ENCODE measurements at places on chromosomes 6 and 20.

- no peak for DNase-seq
These were observed 18.5 kb downstream of the ATP9A start for GRCh38 chr20:51749674-51750036.

DNA sequence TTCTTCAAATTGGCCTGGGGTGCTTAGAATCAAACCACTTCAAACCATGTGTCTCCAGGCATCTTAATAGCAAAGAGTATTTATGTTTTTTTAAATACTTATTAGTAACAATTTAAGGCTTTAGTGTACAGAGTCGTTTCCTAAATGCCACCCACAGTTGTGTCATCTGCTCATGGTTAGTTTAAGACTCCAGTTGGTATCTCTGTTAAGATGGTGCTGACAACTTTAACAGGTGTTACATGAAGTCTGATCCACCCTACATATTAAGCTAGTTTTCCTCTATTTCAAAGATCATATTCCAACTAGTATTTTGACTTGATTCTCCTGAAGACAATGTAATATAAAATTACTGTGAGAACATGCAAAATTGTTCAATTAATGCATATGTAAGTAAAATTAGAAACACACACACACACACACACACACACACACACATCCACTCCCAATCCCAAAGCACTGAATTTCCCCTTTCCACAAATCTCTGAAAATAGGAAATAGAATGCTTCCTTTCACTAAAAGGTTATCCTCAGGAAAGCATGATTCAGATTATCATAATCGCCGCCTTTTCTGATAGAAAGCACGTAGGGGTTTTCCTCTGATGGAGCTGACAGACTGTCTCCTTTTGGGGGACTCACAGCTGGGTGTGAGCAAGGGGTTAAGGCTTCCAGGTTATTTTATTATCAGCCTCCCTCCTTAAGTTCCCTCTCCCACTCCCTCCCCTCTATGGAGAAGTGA lies 10.5 kb downstream of the CNKSR3 start:
- DNase-seq = no peak

DNA sequence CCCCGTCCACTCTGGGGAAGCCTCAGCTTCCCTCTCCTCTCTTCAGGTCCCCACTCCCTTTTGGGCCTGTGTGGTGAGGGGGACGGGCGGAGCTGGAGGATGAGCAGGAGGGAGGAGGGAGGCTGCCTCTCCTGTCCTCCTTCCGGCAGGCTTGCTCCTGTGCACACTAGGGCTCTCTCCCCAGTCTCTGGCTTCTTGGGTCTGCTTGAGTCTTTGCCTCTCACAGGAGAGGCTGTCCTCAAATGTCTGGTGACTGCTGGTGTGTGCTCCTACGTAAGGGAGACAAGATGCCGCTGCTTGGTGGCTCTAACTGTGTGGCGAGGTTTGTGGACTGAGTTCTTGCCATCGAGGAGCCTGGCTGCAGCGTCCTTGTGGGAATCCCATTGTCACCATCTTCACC lies 8.8 kb upstream of the SMOC2 start:
- DNase-seq = no peak

DNA sequence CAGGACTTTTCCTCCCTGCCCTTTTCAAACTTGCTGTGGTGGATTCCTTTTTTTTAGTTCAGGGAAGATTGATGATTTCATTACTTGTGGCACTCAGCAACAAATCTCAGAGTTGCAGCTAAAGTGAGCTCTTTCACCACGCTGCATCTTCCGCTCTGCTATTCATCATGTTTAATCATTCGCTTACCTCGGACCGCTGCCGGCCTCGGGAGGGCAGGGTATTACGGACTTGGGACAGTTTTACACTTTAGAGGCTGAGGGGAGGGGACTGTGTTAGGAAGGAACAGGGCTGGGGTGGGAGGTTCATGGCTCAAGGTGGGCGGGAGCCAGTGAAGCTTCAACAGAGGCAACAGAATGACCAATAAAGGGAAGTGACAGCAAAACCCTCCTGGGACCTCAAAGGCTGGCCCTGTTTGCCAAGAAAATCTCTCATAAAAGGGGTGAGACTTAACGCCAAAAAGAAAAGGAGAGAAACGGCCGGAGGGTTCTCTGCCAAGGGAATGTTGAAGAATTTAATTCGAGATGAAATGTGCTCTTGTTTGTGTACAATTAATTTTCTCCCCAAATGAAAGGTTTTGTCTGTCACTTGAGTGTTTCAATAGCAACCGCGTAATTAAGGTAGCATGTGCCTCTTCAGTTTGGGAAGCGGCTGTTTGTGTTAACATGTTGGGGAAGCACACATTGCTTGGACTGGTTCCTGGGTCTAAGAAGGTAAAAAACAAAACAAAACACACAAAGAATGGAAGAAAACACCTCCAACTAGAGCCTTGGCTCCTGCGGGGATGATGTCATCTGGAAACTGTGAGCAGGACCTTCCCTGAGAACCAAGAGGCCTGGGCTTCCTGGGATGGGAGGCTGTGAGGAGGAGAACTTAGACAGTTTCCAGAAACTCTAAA lies 72.5 kb upstream of the SULF2 start:
- no peak for DNase-seq

- no peak for DNase-seq
These were observed 56.5 kb downstream of the OR2J2 start for GRCh38 chr6:29227235-29227634.

GRCh38 chr6:166515072-166515810 lies 71.2 kb downstream of the RAMACL start:
- DNase-seq = peak; percentile 59

GRCh38 chr6:135692426-135692825 lies 159.1 kb upstream of the PDE7B start:
- DNase-seq = no peak

DNA sequence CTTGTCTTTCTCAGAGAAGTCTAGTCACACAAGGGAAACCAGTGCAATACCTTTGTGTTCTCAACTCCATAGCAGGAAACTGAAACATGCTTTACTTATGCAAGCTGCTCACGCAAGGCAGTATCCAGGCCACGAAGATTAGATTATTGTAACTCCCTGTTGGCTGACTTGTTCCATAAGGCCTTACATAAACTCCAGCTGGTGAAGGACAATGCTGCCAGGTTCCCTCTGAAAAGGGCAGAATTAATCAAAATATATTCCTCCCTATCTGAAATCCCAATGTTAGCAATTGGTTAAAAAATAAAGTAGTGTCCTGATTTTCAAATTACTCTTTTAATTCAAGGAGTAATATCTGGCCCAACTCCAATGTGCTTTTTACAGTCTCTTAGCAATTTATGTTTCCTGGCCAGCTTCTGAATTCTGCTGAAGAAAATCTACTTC lies 966.6 kb downstream of the HACE1 start:
- no peak for DNase-seq

DNA sequence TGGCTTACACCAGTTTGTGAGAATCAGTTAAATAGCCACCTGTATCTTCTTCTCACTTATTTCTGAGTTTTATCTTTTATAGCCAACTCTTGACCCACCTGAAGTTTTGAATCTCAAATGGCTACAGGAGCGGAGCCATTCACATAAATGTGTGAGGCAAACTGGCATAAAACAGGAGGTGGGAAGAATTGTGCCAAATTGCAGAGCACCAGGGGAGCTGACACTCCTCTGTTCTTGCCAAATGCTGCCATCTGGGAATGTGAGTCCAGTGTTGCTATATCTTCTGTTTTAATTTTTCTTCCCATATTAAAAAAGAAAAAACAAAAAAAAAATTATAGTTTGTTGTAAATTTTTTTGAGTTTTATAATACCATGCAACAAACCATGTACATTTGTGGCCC lies 17.0 kb upstream of the RNF146 start:
- no peak for DNase-seq

GRCh38 chr6:51678905-51679620 lies 408.4 kb downstream of the PKHD1 start:
- no peak for DNase-seq

DNA sequence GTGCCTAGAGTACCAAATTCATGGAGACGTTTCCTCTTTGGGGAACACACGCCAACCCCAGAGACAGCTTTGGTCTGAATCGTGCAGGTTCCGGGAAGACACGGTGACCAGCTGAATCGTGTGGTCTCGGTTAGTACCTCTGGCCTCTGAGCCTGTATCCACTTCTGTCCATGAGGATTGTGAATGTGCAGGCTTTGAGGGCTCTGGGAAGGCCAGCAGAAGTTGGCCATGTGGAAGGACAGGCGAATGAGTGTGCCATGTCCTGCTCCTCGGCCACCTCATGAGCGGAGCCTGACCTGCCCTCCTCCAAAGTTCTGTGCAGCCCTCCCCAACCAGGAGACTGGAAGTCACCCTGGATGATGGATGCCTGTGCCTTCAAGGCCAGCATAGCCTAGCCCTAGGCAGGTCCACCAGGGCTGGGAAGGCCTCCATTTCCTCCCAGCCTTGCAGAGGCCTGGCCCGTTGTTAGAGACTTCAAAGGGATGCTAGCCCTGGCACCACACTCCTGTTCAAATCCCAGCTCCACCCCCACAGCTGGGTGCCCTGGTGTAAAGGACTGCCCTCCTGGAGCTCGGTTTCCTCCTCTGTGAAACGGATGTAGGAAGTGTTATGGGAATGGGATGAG lies 1.7 kb upstream of the TMEM74B start:
- DNase-seq = no peak

GRCh38 chr6:131255911-131256310 lies 120.6 kb downstream of the AKAP7 start:
- no peak for DNase-seq

DNA sequence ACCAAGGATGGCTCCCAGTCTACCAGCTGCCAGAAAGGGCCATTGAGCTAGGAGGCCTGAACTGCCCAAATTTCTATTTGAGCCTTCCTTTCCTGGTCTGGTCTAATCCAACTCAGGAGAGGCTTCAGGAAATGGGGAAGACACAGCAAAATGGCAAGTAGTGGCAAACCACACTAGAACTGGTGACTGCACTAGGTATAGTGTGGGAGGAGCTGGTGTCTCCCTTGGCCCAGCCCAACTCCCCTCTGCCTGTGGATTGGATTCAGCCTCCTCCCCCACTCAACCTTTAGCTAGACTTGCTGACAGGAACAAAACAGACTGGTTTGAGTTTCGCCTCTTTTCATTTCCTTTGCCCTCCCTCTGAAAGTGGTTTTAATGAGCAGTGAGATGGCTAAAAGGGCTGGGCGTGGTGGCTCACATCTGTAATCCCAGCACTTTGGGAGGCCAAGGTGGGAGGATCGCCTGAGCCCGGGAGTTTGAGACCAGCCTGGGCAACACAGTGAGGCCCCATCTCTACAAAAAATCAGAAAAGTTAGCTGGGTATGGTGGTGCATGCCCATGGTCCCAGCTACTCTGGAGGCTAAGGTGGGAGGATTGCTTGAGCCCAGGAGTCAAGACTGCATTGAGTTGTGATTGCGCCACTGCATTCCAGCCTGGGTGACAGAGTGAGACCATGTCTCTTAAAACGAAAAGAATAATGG lies 17.5 kb downstream of the MRPS18A start:
- DNase-seq = peak; percentile 47

Data from activated naive CD8-positive, alpha-beta T cell treated with anti-CD3 and anti-CD28 coated beads, Interleukin-2, amount 50 U/mL, for 24 hours (primary cell).